ENCODE measurements at places on chromosomes 16 and 17.
A peak's percentile ranks its signal among the peaks of the same experiment; 100 is the strongest.

- DNase-seq: no peak
Measured at GRCh38 chr17:61597607-61598006, 6.6 kb upstream of the NACA2 start.

DNA sequence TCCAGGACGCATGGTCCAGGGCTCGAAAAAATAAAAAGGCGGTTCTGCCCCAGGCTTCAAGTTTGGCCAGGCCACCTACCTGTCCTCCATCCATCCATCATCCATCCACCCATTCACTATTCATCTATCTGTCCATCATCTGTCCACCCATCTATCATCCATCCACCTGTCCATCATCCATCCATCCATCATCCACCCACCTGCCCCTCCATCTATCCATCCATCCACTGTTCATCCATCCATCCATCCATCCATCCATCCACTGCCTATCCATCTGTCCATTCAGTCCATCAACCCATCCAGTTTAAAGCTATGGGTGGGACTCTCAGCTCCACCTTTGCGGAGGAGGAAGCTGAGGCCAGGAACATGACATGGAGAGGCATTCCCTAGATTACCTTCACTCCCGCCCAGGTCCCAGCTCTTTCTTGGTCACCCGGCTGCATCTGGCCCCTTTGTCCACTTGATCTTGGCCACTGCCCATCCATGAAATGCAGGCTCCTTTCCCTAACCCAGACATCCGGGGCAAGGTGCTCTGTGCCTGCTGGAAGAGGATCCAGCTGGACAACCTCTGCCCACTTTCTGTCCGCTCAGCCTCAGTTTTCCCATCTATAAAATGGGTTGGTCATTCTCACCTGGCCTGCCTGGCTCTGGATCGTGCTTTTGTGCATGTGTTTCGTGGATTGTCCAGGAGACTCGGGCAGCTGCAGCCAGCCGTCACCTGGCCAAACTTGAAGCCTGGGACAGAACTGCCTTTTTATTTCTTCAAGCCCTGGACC is 236.0 kb upstream of the CIBAR2 start:
- no peak for DNase-seq

- no peak for DNase-seq
Measured at GRCh38 chr17:40675905-40676304, 10.9 kb upstream of the KRT222 start.

DNA sequence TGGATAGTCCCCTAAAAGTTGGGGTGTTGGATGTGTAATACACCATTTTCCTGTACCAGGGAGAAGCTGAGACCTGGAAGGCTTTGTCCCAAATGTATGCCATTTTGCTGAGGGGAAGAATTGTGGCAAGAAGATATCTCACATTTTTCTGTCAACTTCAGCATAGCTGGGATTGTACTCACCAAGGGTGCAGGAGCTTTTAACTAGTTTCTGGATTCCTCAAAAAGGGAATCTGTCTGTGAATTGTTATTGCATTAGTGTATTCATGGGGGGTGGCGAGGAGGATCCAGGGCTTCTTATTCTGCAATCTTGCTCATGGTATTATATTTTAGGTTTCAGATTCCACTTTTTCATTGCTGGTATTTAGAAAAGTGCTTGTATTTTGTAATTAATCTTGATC is 208.2 kb upstream of the MYOCD start:
- DNase-seq: peak; percentile 42

- no peak for DNase-seq
Measured at GRCh38 chr16:4783251-4783950, 4.7 kb downstream of the SEPTIN12 start.

- DNase-seq: no peak
Measured at GRCh38 chr17:55588446-55589242, 77.4 kb upstream of the SMIM36 start.

- DNase-seq: peak; percentile 24
Measured at GRCh38 chr16:13923703-13924298, 3.8 kb downstream of the ERCC4 start.

DNA sequence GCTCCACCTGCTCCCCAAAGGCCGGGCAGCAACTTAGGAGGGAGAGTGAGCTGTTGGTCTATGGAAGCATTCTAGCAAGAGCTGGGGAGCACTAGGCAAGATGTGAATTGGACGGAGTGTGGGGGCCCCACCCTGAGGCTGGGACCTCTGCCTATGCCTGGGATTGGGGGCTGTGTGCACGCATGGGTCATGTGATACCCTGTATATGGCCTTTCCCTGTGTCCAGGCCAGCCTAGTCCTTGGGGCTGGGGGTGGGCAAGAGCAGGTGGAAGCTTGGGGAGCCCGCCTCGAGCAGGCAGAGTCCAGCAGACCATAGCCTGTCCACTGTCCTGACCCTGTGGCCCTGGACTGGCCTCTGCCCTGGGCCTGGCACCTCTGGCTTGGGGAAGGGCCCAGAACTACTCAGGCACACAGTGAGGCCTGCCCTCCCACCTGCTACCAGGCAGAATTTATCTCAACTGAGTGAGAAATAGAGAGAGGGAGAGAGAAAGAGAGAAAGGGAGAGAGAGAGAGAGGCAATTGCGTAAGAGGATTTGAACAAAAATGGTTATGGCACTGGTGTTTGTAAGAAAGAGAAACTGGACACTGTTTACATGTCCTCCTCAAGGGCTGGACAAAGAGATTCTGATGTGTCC is 19.1 kb downstream of the PDP2 start:
- no peak for DNase-seq

DNA sequence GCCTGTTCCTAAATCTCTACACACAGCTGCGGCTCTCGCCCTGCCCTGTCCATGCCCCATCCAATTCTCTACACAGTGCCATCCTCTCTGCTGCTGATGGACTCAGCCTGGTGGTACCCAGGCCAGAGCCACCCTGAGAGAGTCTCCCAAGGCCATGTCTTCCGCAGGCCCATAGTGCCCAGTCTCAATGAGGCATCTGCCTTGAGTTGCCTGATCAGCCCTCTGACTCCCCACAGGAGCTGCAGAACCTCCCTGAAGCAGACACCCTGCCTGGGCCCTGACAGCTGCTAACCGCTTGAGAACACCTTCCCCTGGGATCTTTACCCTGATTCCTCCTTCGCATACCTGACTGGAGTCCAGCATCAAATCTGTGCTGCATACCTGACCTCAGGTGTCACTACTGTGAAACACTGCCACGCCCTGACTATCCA is 13.3 kb downstream of the TSPOAP1 start:
- no peak for DNase-seq

GRCh38 chr16:83002351-83003334 is 375.9 kb downstream of the CDH13 start:
- DNase-seq: no peak

- DNase-seq: no peak
Measured at GRCh38 chr17:62652251-62653001, 25.0 kb downstream of the MRC2 start.

DNA sequence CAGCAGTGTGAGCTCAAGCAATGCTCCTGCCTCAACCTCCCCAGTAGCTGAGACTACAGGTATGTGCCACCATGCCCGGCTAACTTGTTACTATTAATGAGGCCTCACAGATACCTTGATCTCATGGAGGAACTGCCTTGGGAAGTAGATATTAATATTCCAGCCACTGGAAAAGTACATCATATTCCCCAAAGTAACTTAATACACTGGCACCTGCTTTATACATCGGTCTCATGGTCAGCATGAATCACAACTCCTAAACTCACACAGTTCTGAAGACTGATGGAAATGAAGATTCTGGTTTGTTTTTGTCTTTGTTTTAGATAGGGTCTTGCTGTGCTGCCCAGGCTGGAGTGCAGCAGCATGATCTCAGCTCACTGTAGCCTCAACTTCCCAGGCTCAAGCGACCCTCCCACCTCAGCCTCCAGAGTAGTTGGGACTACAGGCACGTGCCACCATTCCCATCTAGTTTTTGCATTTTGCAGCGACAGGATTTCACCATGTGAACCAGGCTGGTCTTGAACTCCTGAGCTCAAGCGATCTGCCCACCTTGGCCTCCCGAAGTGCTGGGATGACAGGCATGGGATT is 28.2 kb downstream of the ADCY9 start:
- DNase-seq: no peak

DNA sequence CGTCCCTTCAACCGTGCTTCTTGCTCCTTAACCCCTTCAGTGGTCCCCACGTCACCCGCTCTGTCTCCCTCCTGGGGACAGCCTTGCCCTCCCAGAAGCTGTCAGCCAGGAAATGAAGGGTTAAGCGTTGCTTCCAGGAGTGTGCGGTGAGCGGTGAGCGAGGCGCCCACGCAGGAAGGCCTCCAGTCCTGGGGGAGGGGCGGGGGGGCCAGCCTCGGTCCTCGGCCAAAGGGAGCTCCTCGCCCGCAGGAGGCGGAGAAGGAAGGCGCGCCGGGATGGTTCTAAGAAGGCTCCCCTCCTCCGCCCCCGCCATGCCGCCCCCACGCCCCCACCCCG is 2.3 kb downstream of the RBFOX3 start:
- no peak for DNase-seq

GRCh38 chr17:68480885-68481284 is 23.6 kb upstream of the WIPI1 start:
- DNase-seq: no peak

DNA sequence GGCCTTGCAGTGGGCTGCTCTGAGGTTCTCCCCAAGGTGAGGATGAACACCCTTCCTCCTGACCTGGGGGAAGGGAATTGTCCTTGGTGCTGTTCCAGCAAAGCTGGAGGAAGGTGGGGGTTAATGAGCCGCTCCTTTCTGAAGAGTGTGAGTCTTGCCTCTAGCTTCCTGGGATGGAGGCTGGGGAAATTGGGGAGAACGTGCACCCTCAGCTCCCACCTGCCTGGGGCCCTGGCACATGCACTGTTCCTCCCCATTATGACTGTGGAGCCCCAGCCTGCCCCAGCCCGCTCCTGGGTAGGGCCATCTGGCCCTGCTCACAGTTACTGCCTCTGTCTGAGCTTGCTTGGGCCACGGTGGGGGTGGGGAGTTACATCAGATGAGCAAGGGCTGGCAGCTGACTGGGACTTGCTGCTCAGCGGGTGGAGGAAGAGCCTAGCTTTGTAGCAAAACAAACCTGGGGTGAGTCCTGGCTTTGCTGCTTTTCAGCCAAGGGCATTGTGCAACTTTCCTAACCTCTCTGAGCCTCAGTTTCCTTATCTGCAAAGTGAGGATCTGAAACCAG is 11.1 kb downstream of the TNS4 start:
- no peak for DNase-seq

DNA sequence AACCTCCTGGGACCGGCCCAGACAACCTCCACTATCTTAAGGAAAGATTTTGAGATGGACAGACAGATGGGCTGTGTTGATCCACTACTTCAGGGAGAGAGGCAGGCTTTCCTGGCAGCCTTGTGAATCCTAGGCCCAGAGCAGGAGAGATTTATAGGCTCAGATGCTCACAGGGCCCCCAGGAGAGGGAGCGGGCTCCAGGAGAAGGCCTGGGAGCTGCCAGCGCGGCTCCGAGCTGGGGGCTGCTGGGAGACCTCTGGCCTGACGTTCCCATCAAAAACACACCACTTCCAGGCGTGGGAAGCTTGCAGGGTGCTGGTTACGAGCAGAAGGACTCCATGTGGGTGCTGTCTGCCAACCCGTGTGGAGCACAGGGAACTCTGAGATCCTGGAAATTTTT is 53.2 kb downstream of the MYH11 start:
- DNase-seq: no peak

GRCh38 chr17:45668316-45668715 is 115.8 kb upstream of the CRHR1 start:
- no peak for DNase-seq
